ENCODE measurements at places on chromosomes 16 and 17.

DNA sequence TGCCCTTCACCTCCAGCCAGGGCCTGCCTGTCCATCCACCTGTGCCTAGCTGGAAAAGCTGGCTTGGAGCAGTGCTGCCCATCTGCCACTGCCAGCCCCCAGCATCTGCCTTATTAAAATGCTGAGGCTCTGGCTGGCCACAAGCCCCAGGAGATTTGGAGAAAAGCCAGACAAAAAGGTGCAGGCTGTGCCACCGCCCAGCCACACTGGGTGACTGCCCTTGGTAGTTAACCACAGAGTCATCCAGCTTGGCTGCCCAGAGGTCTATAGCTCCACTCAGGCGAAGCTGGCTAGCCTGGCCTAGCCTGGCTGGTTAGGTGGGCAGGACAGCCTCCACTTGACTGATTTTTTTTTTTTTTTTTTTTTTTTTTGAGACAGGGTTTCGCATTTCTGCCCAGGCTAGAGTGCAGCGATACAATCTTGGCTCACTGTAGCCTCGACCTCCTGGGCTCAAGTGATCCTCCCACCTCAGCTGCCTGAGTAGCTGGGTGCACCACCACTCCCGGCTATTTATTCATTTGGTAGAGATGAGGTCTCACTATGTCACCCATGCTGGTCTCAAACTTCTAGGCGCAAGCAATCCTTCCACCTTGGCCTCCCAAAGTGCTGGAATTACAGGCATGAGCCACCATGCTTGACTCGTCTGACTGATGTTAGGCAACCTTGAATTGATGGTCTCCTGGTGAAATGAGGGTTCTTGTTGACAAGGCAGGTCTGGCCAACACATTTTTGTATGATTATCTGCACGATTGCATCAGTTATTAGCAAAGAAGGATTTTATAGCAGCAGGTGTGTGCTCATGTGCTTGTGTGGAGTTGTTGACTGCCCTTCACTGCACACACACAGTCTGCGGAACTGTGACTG, 103.8 kb downstream of the RAB11FIP4 start:
- DNase-seq, result no peak

GRCh38 chr16:15052747-15053476, 3.0 kb downstream of the NTAN1 start:
- DNase-seq, result no peak

DNA sequence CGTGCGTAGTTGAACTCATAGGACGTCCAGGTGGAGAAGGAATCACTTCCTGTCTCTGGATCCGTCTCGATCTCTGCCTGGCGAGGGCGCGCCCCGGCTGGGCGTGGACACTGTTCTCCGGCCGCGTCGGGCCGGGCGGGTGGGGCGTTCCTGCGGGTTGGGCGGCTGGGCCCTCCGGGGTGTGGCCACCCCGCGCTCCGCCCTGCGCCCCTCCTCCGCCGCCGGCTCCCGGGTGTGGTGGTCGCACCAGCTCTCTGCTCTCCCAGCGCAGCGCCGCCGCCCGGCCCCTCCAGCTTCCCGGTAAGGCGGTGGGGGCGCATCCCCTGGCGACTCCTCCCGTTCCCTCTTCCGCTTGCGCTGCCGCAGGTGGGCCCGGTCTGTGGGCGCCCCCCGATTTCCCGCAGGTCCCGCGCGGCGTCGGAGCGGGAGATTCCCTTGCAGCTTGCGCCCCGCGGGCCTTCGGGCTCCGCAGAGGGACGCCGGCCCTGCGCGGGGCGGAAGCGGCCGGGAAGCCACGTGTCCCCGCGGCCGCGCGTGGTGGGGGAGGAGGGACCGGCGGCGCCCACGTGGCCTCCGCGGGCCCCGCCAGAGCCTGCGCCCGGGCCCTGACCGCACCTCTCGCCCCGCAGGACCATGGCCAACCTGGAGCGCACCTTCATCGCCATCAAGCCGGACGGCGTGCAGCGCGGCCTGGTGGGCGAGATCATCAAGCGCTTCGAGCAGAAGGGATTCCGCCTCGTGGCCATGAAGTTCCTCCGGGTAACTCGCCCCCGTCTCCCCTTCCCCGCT, at the start of gene NME2:
NME2 (plus strand) TSS at position 214 of the 789 bp plus-strand sequence; CDS start at position 634, 420 bp downstream.
- peak; percentile 67 for DNase-seq

DNA sequence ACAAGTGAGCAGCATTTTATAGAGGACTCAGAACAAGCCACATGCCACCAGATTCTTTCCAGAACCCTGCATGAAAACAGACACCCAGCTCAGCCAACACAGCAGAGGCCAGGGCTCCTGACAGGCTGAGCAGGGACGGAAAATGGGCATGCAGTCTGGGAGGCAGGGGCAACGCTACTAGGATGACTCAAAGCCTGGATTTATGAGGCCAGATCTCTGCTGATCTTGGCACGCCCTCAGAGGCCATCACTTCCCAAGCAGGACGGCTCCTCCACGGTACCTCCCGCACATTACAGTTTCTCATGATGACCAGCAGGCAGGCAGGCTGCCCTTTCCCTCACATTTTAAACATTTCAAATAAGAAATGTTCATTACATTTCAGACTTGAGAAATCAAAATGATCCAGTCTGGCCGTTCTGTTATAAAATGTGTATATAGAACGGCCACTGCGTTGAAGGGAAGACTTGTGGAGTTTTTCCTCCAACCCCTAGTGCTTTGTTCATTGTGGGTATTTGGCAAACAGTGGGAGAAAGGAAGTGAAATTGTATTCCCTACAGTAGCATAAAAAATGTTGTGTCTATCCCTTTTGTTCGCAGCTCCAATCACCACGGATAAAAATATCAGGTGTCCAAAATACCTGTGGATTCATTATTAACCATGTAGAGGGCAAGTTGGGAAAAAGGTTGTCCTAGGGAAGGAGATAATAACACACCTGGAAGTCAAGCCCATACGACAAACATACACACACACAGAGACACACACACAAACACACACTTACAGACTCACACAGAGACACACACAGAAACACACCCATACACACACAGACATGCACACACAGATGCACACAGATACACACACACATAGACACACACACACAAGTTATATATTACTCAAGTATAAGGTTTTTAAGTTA, 64.8 kb upstream of the ADAMTS18 start:
- no peak for DNase-seq

DNA sequence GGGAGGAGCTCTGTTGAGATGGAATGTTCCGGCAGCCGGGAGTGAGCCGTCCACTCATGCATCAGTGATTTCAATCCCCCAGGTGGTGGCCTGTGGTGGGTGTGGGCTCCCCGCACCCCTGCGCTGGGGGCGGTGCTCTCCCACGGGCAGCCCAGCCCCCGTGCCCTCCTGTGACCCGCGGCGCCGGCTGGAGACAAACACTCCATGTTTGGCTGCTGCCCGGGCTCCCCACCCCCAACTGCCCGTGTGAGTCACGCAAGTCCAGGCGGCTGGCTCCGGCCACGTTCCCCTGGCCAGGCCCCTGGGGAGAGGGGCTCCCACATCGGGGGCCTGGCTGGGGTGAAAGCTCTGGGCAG, 29.4 kb downstream of the CACNA1H start:
- no peak for DNase-seq

- no peak for DNase-seq
These were observed 7.9 kb downstream of the FA2H start for GRCh38 chr16:74766729-74767128.

DNA sequence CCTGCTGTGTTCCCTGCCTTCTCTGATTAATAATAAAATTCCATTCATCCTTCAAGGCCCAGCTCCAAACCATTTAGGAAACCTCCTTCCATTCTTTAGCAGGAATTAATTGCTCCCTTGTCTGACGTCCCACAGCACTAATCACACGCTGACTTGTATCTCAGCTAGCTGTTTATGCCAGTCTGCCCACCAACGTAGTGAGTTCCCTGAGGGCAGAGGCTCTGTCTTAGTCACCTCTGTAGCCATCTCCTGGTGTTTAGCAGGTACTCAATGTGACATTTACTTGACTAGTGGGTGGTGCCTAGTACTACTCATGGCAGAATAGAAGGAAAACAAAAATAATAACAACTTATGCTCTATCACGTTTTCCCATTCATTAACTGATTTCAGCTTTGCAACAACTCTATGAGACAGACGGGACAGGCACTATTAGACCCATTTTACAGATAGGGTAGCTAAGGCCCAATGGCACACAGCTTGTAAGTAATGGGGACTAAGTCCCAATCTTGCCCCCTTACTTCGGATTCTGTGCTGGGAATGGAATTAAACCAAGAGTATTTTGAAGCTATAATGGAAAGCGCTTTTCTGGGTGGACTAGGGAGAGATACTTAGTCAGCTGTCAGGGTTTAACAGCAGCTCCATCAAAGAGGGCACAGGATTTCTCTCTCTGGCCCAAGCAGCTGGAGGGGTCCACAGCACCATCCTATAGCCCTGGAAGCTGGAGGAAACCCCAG, 931 bp upstream of the WIPF2 start:
- no peak for DNase-seq

DNA sequence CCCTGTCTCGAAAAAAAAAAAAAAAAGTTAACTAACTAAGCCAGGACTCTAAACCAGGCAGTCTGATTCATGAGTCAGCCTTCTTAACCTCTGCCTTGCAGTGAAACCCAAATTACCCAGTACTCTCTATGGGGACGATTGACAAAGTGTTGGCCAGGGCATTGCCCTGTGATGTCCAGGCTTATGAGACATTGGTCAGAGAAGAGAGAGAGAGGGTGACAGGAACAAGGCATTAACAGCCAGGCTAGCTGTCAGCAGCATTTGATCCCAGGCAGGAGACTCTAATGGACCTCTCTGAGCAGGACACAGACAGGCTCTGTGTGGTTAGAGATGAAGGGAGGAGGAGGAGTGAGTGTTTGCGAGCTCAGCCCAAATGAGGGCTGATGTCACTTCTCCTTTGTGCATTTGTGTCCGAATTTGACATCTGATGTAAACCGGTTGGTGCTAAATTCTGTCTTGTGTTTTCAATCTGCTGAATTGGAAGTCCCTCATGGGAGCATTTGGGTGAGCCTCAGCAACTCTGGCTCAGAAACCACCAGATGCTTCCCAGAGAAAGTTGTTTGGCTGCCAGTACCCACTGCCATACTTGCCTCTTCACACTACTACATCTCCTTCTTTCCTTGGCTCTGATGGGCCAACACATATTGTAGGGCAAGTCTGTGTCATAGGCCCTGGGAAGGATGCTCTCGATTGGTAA, 4.3 kb upstream of the MYL4 start:
- DNase-seq, result peak; percentile 6

GRCh38 chr17:62216847-62217246, 151.8 kb upstream of the MED13 start:
- no peak for DNase-seq

DNA sequence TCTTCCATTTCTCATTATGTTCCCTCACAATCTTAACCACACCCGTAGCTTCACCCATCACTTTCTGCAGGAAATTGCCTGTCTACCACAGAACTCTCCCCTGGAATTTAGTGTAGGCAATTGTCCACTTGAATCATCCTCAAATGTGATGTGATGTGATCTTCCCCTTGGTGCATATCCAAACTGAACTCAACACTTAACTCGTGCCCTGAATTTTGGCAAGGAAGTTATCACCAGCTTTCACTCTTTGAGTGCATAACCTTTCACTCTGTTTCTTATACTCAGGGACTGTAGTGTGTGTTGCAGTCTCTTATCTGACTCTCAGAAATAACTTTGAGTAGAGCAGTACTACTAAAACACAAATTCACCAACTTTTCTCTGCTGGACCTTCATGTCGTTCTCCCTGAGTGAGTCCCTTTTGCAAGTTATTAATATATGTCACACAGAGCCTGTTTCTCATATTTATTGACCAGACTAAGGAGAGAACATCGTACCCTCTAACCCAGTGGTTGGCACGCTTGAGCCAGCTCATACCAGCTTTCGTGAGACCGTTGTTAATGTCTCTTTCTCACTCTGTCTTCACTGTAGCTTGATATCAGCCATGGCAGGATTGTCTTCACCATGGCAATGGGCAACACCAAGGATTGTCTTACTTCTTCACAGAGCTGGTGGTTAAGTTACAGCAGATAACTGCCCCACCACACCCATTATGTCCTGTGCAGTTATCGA, 558.9 kb upstream of the HSBP1 start:
- no peak for DNase-seq

DNA sequence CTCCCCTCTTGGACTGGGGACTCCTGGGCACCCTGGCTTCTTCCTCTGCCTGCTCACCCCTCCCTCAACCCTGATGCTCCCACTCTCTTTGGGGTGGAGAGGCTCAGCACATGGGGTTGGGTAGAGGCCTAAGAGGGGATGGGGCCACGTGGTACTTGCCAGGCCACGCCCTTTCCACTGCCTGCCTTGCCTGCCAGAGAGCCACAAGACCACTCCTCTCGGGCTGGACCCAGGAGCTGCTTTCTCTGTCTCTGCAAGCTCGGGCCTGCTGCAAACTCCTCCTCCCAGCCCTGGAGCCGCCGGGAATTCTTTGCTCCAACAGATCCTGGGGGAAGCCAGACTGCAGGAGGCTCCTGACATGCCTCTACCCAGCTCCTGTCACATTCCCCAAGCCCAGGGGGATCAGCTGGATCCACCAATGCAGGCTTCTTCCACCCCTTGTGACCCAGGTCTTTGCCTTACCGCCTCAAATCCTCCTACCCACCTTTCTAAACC, 11.8 kb downstream of the DLX4 start:
- no peak for DNase-seq

DNA sequence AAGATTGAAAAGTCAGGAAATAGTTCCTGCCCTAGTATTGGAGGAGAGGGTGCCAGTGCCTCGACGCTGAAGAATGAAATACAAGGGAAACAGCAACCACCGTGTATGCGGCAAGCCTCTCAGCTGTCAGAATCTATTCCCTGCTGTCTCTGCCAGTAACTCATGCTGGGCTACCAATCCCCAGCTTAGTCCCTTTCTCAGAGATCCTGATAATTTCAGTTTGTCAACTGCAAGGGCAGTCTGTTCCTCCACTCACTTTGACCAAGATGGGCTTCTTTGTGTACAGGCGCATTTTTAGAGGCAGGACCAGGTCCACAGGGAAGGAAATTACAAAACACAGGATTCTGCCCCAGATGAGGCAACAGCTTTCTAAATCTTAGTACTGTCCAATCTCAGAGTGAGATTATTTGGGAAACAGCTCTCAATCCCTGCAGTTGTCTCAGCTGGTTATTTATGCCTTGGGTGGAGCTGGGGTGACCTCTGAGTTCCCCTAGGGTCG, 1.3 kb downstream of the NQO1 start:
- DNase-seq, result no peak

- no peak for DNase-seq
These were observed 29.0 kb downstream of the IL21R start for GRCh38 chr16:27430923-27431484.
